ENCODE measurements at places on chromosomes 16 and 17.

GRCh38 chr17:47220531-47220999 lies 11.4 kb downstream of the MYL4 start:
- DNase-seq = no peak

DNA sequence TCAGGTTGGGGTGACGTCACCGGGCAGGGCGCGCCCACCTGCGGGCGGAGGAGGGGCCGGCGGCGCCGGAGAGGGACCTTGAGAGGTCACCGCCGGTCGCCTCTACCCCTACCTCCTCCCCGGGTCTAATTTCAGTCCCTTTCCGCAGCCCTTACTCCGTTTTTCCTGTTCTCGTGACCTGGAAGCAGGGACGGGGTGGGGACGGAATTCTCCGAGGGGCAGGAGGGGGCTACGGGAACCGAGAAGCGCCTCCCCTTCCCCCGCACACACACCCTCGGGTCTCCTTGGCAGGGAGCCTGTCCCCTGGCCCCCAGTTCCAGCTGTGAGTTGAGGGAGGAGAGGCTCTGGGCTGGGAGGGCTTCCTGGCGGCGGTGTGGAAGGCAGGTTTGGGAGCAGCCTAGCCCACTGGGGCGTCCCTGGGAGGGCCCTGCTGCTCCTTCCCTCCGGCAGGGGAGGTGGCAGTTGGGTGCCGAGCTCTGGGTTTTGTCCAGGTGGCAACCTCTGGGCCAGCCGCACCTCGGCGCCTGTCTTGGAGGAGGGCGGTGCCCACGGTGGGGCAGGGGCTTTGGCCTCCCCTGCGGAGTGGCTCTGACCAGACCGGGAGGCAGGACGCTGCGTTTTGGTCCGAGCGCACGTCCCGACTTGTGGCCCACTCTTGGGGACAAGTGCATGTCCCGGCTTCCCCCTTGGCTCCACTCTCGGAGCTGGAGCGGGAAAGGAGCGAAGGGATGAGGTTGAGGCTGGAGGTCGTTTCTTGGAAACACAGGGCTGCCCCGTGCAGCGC lies 773 bp downstream of the SYNGR3 start:
- DNase-seq = no peak

GRCh38 chr16:63458846-63459245 lies 1422.6 kb upstream of the CDH8 start:
- DNase-seq = no peak

DNA sequence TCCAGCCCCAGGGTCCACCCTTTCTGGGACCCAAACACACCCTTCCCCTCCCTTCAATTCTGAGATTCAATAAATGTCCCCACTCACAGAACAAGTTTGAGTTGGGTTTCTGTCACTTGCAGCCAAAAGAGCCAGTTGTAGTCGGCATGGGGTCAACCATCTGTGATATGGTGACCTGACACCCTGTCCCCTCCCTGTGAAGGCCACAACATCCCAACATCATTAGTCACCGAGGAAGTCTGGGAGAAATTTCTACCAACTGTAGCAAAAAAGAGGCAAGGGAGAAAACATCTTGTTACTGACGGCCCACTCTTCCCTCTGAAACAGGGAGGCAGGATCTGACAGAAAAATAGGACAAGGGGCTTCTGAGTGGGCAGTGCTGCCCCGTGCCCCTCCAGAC lies 638 bp upstream of the LYZL6 start:
- no peak for DNase-seq

- DNase-seq = no peak
These were observed 13.4 kb downstream of the GAA start for GRCh38 chr17:80114758-80115157.

GRCh38 chr17:9239793-9240658 lies 218.7 kb downstream of the NTN1 start:
- DNase-seq = peak; percentile 13

DNA sequence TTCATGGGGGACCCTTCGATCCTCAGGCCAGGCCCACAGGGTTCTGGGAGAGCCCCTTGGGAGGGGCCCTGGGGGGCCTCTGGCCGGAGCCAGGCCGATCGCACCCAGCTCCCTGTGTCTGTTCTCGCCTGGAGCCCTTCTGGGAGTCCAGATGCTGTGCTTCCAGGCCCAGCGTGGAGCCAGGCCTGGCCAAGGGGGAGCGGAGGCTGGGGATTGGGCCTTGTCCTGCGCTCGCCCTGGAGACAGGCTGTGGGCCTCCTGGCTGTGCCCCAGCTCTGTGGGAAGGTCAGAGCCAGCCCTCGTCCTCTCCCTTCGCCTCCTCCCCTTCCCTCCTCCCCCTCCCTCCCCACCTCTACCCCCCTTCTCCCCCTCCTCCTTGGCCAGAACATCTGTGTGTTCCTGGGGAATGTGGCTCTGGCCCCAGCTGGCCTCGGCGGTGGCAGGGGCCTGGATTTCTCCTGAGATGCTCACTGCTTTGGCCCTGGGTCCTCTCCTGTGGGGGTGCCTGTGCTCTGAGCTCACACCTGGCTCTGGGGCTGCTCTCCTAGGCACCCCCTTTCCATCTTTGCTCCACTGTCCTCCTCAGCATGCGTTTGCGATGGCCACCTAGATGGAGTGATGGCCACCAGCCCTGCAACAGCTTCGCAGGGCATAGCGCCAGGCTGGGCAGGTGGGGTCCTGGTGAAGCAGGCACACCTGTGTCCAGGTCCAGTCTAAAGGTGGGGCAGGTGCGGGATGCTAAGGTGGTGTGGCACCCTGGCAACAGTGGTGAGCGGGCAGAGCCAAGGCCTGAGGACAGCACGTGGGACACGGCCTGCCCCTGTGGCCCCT lies 90.6 kb upstream of the CIBAR2 start:
- no peak for DNase-seq

DNA sequence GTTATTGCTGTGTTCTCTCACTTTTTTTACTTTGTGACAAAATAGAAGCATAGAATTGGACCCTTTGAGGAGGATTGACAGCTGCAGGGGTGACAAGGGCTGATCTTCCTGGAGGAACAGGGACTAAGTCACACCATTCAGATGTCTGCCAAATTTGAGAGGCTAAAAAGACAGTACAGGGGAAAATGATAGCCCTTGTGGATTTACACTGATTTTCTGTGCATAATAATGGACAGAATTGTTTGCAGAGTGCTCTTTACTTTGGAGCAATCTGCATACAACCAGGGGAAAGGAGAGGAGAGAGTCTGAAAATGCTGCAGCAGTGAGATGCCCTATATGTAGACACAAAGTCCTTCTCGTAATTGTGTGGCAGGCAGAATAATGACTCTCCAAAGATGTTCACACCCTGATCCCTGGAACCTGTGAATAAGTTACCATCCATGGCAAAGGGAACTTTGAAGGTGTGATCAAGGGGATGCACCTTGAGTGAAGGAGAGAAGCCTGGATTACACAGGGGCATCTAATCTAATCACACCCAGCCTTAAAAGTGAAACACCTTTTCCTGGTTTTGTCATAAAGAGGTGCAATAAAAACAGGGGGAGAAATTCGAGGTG lies 221.4 kb upstream of the CPHXL start:
- DNase-seq = no peak

GRCh38 chr16:1042866-1043265 lies 29.7 kb upstream of the SSTR5 start:
- no peak for DNase-seq

DNA sequence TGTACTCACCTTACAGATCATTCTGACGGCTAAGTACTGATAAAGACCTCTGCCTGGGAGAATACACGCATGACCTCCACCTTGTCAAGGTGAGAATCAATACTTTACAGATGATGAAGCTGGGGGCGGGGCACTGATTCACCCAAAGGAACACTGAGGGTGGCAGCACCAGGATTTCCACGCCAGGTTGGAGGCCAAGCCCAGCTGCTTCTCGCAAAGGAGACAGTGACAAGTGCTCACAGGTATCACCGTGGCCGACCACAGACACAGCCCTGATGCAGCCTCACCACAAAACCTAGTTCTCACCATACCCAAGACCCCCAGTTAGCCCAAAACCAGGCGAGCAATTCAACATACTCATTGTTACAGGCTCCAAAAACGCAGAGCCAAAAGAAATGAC lies 434.2 kb downstream of the SOX9 start:
- no peak for DNase-seq

- DNase-seq = no peak
These were observed 7.7 kb upstream of the COTL1 start for GRCh38 chr16:84625556-84625955.

DNA sequence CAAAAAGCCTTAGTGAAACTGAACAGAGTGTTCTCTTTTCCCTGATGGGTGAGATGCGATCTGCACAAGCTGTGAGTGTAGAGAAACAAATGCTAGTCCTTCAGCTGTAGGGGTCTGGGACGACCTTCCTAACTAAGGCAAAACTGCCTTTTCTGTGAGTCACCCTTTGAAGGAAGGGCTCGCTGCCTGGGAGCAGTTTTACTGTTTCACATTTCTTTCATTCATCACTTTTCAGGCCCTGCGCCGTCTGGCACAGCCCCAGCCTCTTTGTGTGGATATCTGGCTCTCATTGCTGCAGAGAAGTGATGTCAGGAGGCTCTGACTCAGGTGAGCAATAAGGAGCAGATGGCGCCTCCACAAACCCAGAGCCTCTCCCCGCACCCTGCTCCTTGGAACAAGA lies 57.4 kb downstream of the HS3ST3A1 start:
- no peak for DNase-seq

DNA sequence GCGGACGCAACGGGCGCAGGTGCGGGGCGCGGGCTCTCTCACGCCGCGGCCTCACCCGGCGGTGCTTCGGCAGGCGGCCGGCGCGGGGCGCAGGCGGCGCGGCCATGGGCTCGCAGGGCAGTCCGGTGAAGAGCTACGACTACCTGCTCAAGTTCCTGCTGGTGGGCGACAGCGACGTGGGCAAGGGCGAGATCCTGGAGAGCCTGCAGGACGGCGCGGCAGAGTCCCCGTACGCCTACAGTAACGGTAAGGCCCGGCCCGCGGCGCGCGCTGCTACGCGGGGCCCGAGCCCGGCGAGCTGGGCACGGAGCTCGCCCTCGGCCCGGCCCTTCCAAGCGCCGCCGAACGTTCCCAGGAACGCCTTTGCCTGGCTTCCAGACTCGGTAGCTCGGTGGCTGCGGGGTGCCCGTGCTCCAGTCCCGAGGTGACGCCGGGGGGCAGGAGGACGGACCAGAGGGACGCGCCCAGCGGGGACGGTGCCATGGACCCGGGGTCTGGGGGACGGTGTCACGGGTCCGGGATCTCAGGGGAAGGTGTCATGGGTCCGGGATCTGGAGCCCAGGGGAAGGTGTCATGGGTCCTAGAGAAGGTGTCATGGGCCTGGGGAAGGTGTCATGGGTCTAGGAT lies 435 bp downstream of the RAB40C start:
- peak; percentile 59 for DNase-seq

- DNase-seq = no peak
These were observed 23.1 kb downstream of the DEF8 start for GRCh38 chr16:89971495-89972243.

DNA sequence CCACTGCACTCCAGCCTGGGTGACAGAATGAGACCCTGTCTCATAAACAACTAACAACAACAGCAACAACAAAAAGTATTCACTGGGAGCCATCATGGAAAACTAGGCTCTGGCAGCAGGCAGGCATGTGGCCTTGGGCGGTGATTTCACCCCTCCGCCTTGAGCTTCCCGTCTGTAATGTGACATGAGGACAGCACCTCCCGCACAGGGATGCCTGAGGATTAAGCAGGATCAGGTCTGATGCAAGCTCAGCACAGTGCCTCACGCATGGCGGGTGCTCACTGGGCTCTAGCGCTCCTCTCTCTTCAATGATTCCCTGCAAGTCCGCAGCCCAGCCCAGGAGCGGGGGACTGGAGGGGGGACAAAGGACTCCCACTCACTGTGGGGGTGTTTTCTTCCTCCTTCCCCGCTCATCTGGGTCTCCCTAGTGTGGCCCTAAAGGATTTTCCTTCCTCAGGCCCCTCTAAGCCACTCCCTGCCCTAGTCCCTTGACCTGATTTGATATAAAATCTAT lies 2.8 kb downstream of the PLCD3 start:
- peak; percentile 61 for DNase-seq

- DNase-seq = no peak
These were observed 61.8 kb downstream of the SMG6 start for GRCh38 chr17:2241823-2242222.

DNA sequence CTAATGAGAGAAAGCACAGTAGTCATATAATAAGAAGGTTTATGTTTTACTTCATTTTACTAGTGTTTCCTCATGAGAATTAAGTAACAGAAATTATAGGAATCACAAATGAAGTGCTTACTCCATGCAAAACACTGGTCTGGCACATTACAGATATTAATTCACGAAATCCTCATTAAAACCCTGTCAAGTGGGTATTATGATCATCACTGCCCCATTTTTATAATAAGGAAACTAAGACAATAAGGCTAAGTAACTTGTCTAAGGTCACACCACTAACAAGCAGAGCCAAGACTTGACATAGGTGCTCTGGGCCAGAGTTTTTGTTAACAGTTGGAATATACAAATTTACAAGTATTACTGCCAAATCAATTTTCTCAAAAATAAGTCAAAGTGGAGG lies 83.0 kb downstream of the KANSL1 start:
- no peak for DNase-seq
